ENCODE measurements at places on chromosomes 12 and 14.

GRCh38 chr14:58825606-58826005 lies 187.8 kb downstream of the DACT1 start:
- DNase-seq: no peak

DNA sequence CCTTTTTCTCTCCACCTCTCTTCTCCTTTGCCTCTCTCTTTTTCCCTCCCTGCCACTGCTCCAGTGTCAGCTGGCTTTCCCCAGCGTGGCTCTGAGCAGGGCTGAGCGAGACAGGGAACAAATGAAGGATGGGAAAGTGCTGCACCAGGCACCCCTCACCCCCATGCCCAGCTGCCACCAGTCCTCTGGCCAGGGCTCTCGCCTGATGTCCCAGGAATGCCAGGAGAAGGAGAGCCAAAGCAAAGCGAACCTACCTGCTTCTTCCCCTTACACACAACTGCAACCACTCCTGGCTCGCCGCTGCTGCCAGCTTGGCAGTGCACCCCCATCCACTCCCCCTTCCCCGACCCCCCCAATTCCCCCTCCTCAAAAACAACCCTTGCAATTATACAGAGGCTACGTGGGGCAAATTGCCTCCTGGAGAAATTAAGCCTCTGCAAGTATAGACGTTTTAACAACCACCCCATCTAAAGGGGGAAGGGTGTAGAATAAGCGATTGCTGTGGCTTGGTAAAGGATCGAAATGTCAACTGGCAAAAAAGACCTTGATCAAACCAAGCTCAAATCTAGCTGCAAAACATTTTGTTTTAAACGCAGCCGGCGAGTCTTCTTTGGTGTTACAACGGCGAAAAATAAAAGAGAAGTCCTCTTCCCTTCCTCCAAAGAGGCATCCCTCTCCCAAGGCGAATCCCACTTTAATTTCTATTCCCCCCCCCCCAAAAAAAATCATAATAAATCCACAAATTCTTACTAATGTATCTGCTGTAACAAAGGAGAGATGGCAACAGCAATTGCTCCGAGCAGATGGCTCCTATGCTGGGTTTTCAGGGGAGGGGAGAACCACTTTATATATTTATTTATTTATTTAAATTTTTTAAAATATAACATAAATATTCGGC lies 2.9 kb downstream of the BCL11B start:
- DNase-seq: no peak

GRCh38 chr12:120132863-120133385 lies 16.4 kb upstream of the RAB35 start:
- DNase-seq: no peak

- DNase-seq: no peak
These were observed 12.2 kb downstream of the SLC7A7 start for GRCh38 chr14:22802860-22803686.

- DNase-seq: no peak
These were observed 58.0 kb upstream of the GSC start for GRCh38 chr14:94827711-94828447.

- no peak for DNase-seq
These were observed 59.9 kb downstream of the TTLL5 start for GRCh38 chr14:75720842-75721498.

DNA sequence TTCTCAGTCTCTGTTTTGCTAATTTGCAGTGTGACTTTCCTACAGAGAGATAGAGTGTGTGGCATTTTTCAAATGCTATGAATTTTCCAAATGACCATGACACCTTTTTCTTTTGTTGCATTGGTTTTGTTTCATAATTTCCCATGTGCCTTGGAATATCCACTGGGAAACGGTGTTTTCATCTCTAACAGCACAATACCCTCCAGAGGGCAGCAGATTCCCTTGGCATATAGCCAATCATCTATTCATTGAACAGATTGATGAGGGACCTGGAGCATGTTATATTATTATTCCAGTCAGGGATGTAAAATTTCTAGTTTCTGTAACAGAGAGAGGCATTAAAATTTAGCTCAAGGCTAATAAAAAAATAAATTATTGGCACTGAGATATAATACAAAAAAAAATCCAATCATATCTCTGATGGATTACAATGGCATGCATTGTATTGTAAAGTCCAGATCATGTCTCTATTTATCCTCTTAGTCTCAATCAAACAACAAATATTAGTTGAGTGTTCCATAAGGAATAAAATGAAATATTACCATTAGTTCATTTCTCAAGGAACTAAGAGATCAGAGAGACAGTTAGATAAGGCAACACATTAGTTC lies 29.6 kb upstream of the NTN4 start:
- DNase-seq: no peak

DNA sequence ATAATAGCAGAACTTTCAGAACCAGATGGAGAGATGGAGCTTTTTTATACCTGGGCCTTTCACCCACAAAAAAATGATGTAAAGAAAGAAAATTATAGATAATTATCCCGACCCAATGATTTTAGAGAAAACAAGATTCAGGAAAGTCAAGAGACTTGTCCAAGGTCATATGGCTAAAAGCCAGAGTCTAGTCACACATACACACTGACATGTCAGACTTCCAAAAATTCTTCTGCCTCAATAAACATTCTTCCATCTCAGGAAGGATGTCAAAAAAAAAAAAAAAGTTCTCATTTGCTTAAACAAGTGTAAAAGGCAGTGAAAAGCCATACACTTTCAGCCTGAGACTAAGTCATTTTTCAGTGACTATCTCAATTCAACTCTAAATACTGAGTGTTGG lies 116.0 kb downstream of the PRICKLE1 start:
- no peak for DNase-seq

DNA sequence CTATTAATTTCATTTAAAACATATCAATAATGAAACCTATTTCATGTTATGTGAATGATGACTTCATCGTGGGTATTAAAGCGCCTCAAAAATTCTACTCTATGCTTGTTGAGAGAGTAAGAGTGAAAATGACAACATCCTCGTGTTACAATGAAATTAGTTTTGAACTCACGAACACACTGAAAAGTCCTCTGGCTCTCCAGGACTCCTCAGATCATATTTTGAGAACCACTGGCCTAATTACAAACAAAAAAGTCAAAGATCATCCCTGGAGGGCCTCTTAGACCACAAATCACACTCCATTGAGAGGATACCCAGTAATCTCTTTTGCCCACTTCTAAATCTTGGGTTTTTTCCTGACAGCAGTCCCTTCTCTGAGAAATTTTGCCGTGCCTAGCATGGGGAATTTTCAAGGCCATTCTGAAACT lies 19.1 kb downstream of the DAAM1 start:
- no peak for DNase-seq
